Esophagus muscularis mucosa (tissue), 4 donors: ENCODE measurements at places on chromosomes 3 and 15. TPM values are rescaled to one million over a fixed set of nuclear protein-coding genes. Genes with fewer than 3 reads are reported as not detected.

Gene SSUH2
- total RNA-seq, result 5.1 TPM

Gene REC114
- not detected for total RNA-seq

Gene GHSR
- not detected for total RNA-seq

Gene CAPN3
- total RNA-seq, result 7.5 TPM

Gene VPS18
- total RNA-seq, result 34.7 TPM

Gene GPR87
- total RNA-seq, result not detected

Gene CNTN3
- 0.91 TPM for total RNA-seq

Gene CHRM5
- total RNA-seq, result not detected

Gene CPA3
- total RNA-seq, result 3.7 TPM

Gene LRRC31
- total RNA-seq, result not detected

DNA sequence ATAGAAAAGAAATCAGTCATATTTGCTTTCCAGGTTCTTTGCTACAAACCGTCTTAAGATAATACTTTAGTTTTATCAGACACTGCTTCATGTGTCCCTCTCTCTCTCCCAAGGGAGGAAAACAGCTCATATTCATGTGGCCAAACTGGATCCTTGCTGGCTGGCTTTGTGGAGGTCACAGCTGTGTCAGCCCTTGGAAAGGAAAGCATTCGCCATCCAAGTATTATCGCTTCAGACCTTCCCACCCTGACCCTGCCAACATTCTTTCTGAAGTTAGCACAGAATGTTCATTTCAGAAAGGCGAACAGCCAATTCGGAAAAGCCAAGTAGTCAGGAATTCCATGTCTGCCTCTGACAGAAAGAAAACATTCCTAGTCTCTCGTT is 213.6 kb downstream of the FEZF2 start:
- DNase-seq, result no peak

GRCh38 chr15:42199126-42199525 is 9.0 kb downstream of the VPS39 start:
- DNase-seq, result no peak

GRCh38 chr3:183837390-183837789 is 12.0 kb upstream of the MAP6D1 start:
- no peak for DNase-seq

DNA sequence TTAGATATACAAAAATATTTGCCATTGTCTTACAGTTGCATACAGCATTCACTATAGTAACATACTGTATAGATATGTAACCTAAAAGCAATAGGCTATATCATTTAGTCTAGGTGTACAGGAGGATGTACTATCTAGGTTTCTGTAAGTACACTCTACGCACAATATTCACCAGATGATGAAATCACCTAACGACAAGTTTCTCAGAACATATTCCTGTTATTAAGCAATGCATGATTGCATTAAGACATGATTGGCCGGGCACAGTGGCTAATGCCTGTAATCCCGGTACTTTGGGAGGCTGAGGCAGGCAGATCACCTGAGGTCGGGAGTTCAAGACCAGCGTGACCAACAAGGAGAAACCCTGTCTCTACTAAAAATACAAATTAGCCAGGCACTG is 14.5 kb upstream of the PRKCI start:
- no peak for DNase-seq

DNA sequence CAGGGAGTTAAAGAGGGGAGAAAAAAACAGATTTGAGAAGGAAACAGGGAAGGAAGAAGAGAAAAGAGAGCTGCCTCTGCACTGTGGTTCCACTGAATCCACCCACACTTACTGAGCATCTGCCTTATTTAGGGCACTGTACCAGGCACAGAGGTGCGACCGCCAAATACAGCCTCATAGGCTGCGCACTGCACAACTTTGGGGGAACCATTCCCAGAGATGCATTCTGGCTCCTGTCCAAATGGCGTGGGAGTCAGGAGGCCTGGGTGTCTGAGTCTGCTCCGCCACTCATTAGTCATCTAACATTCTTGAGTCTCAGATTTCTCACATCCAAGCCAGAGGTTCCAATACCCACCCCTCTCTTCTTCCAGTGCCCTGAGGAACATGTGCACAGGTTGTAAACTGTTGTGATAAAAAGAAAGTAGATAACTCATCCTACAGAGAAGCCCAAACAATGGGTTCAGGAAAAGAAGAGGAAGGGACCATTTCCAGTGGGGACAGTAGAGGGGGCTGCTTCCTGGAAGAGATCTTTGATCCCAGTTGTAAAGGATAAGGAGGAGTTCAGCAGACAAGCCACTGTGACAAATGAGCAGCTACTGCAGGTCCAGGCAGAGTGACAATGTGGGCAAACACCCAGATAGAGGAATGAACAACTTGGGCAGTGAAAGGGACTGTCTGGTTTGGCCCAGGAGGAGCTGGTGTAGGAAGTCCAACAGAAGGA is 254.6 kb downstream of the UACA start:
- no peak for DNase-seq

DNA sequence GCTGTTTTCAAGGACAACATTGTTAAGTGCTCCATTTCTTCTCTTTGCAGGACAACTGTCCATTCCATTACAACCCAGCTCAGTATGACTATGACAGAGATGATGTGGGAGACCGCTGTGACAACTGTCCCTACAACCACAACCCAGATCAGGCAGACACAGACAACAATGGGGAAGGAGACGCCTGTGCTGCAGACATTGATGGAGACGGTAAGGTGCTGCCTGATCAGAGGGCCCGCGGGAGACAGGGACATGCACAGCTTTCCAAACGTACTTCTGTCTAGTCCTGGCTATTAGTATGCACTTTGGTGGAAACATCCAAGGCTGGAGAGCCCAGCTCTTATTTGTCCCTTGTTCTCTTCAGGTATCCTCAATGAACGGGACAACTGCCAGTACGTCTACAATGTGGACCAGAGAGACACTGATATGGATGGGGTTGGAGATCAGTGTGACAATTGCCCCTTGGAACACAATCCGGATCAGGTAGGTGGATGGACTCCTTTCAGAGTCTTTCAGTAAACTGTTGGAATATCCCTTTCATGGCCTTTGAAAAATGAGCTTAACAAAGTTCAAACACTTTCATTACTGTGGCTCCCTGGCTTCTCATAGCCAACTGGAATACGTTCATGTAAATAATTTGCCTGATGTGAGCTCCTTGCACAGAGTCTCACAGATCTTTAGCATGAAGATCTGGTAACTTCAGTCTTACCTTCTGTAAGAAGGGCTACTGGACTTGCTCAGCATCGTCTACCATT is 10.4 kb downstream of the THBS1 start:
- no peak for DNase-seq

GRCh38 chr3:139286825-139287224 is 57.0 kb upstream of the MRPS22 start:
- no peak for DNase-seq

DNA sequence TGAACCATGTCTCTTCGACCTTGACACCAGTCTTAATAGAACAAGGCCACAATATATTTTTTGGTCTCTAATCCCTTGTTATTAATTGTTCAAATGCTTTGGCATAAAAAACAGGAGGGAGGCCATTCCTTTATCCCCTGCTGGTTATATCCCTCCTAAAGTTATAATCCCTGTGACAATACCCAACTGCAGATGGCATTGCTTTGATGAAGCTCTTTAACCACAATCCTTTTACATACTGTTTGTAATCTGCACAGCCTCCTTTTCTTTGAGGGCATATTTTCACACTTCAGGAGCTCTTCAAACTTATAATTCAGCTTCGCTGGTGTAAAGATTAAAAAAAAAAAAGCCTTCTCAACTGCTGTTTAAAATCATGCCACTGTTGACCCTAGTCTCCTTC is 919.0 kb downstream of the EPHA3 start:
- DNase-seq, result no peak

DNA sequence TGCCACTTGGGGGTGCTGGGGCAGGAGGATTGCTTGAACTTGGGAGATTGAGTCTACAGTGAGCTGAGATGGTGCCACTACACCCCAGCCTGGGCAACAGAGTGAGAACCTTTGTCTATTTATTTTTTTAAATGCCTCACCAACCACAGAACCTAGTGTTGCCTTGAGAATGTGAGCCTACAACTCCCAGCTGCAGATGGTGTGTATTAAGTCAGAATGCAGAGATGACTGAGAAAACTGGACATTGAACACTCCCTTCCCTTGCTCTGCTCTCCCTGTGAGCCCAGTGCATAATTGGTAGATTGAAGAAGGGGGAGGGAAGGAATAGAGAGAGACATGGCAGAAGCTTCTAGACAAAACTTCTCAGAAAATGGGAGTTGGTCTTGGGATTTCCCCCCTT is 53.5 kb downstream of the CCDC33 start:
- DNase-seq, result no peak

DNA sequence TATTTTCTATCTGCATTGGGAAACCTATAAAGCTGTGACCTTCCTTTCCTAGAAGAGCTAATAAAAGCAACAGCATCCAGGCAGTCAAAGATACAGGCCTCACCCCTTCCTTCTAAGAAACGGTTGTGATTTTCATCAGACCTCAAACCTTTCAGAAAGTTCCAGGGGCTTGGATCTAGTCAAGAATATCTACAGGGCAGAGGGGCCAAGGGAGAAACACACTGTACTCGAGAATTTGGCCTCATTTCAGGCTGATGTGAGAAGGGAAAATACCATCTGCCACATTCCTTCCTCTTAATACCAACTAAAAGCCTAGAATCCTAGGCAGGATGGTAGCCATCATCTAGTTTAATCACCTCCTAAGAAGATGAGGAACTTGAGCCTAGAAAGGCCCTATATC is 24.5 kb upstream of the BCL6 start:
- no peak for DNase-seq

- DNase-seq, result no peak
These were observed 5.3 kb upstream of the MTFMT start for GRCh38 chr15:65034719-65035118.

- DNase-seq, result no peak
These were observed 124.3 kb upstream of the SPRED1 start for GRCh38 chr15:38128341-38128781.

DNA sequence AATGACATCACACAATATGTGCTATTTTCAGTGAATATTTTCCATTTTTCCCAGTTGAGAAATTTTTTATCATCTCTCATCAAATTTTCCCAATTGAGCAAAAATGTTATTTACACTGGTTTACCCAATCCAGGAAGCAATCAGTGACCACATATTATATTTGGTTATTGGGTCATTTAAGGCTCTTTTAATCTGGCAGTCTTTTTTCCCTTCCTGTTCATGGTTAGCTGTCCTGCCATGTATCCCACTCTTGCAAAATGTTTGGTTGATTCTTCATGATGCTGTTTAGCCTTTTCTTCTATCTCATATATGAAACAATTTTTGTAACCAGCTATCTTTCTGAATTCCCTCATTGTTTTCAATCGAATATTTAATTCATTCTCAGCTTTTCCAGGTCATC is 626.0 kb downstream of the RBMS3 start:
- no peak for DNase-seq

GRCh38 chr3:131995891-131996290 is 38.9 kb downstream of the CPNE4 start:
- no peak for DNase-seq
